ENCODE measurements at places on chromosomes 4 and X. TPM values are rescaled to one million over a fixed set of nuclear protein-coding genes. Genes with fewer than 3 reads are reported as not detected.

GAB1 gene
- total RNA-seq, result 33.0 TPM

GUCY1A1 gene
- total RNA-seq, result 13.9 TPM

RAP2C gene
- total RNA-seq, result 20.9 TPM

P2RY8 gene
- total RNA-seq, result 3.3 TPM

ADGRG4 gene
- total RNA-seq, result not detected

OPN1MW gene
- total RNA-seq, result not detected

NKX3-2 gene
- 2.8 TPM for total RNA-seq

MAPK10 gene
- total RNA-seq, result 1.4 TPM

- DNase-seq, result no peak
Measured at GRCh38 chr4:142419712-142420111, 426.4 kb downstream of the INPP4B start.

GRCh38 chr4:126338548-126338947, 1023.8 kb downstream of the FAT4 start:
- DNase-seq, result peak; percentile 4

- no peak for DNase-seq
Measured at GRCh38 chr4:17823871-17824669, 13.3 kb downstream of the NCAPG start.

DNA sequence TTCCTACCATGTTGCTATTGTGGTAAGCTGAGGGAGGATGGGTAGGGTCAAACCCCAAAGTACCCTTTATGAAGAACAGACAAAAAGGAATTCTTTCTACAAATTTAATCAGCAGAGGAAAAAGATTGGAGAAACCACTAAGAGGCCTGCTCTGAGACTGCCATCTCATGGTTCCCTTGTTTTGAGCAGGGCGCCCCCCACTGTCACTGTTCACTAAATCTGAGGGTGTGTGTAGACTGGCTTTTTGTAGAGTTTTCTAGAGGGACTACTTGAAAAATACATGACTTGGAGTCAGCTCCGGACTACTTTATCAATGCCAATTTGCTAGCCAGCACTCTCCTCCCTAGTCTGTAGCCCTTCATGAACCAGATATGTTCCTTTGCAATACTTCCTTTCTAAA, 324.8 kb downstream of the FRMPD4 start:
- no peak for DNase-seq

GRCh38 chrX:10508891-10509290, 111.5 kb downstream of the MID1 start:
- no peak for DNase-seq

DNA sequence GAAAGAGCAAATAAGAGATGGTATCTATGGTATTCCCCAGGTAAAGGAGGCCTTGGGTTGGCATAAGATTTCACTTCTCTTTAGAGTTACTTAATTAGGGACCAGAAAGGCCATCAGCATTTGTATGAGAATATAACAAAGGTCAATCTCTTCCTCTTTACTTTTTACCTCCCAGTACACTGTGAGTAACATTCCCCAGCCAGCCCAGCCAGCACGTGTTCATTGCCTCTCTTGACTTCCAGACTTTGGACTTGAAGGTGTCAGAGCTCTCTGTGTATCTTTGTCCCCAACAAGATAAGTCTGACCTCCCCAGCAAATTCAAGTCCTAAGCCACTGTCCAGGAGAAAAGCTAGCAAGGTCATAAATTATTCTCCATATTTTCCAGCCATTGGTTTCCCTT, 110.5 kb downstream of the AR start:
- peak; percentile 37 for DNase-seq

GRCh38 chr4:123939621-123940020, 543.0 kb downstream of the SPRY1 start:
- no peak for DNase-seq

GRCh38 chr4:56267558-56267957, 119.7 kb downstream of the AASDH start:
- peak; percentile 38 for DNase-seq
